ENCODE measurements at places on chromosomes 7 and 10. TPM values are rescaled to one million over a fixed set of nuclear protein-coding genes. Genes with fewer than 3 reads are reported as not detected.

BMPER gene
- 0.44 TPM for total RNA-seq

CYP2E1 gene
- total RNA-seq: 1.1 TPM

TMEM196 gene
- not detected for total RNA-seq

SCD gene
- 120 TPM for total RNA-seq

CYP2C19 gene
- total RNA-seq: not detected

CLDN4 gene
- total RNA-seq: 0.24 TPM

HABP2 gene
- total RNA-seq: not detected

GALNT17 gene
- not detected for total RNA-seq

OPN4 gene
- total RNA-seq: not detected

REEP3 gene
- 3.6 TPM for total RNA-seq

UBTD1 gene
- 1.3 TPM for total RNA-seq

Measured in naive thymus-derived CD4-positive, alpha-beta T cell (primary cell).